ENCODE measurements at places on chromosomes 2 and 18. TPM values are rescaled to one million over a fixed set of nuclear protein-coding genes. Genes with fewer than 3 reads are reported as not detected.

Gene MC5R
- not detected for total RNA-seq

Gene DNAJC5G
- not detected for total RNA-seq

DNA sequence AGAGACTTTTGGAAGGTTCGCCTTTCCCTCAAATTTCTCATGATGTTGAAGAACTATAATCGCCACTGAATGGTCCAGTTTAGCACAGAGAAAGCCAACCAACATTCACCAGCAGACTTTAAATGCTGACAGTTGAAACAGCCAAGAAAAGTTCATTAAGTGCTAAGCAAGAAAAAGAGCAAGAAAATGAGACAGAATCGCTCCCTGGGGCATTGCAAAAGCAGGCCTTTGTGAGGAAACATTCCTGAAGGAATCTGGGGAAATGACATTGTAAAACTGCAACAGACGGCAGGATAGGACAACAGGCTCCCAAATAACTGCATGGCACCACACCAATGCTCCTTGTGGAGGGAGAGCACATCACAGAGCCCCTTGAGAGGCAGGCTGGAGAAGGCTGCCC is 269.3 kb upstream of the ID2 start:
- no peak overlapping the region for H3K27ac ChIP-seq
- no peaks in the 10 kb centered on the region for H3K27me3 ChIP-seq
- DNase-seq, result no peak
- H3K36me3 ChIP-seq, result no peaks in the 10 kb centered on the region

GRCh38 chr2:12819103-12819475 is 102.4 kb downstream of the TRIB2 start:
- H3K4me3 ChIP-seq, result no peak overlapping the region
- H3K4me1 ChIP-seq, result no peaks in the 10 kb centered on the region
- H3K27ac ChIP-seq, result peak overlapping the region; percentile 38
- H3K36me3 ChIP-seq, result no peaks in the 10 kb centered on the region

DNA sequence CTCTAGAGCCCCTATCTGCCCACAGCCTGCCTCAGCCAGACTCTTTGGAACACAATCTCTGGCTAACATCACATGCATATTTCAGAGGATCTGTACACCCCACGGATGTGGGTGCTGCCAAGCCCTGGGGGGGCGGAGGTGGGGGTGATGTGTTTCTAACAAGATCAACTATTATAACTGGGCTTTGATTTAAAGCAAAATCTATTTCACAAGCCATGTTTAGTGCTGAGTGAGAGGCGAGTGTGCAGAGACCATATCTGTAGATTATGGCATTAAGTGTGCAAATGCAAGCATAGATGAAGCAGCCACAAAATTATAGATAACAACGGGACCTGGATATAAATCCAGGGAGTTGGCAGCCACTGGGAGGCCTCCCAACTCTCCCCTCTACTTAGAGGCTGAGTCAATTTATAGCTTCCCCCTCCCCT is 135.8 kb upstream of the SMAD2 start:
- no peak overlapping the region for H3K27ac ChIP-seq
- DNase-seq, result no peak
- no peaks in the 10 kb centered on the region for H3K36me3 ChIP-seq
- no peaks in the 10 kb centered on the region for H3K27me3 ChIP-seq
- H3K4me3 ChIP-seq, result no peak overlapping the region

GRCh38 chr2:186205254-186205911 is 280.7 kb upstream of the ZC3H15 start:
- no peak for DNase-seq
- H3K27me3 ChIP-seq, result no peaks in the 10 kb centered on the region
- no peak overlapping the region for H3K4me3 ChIP-seq
- H3K36me3 ChIP-seq, result no peaks in the 10 kb centered on the region
- H3K27ac ChIP-seq, result no peak overlapping the region

DNA sequence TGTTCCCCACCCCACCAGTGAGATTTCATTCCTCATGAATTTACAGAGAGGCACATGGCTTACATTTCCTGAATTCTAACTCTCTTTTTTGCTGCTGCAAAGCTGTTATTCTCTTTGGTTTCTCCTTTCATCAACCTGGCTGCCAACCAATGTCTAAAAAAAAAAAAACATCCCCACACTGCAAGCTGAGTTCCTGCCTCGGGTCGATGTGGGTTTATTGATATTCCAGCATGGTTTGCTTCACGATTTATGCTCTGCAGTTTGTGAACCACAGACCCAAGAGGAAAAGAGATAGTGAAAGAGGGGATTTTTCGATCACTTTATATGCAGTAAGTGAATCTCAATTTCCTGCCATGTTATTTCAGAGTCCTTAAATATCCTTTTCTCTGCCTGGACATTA is 363.6 kb downstream of the LPIN1 start:
- H3K36me3 ChIP-seq, result no peaks in the 10 kb centered on the region
- H3K4me3 ChIP-seq, result no peak overlapping the region
- H3K27me3 ChIP-seq, result no peaks in the 10 kb centered on the region
- no peak for DNase-seq

GRCh38 chr2:27202854-27203253 is 9.0 kb upstream of the ATRAID start:
- no peak overlapping the region for H3K27ac ChIP-seq
- no peaks in the 10 kb centered on the region for H3K27me3 ChIP-seq
- no peaks in the 10 kb centered on the region for H3K36me3 ChIP-seq
- no peaks in the 10 kb centered on the region for H3K4me1 ChIP-seq
- DNase-seq, result no peak
- no peak overlapping the region for H3K4me3 ChIP-seq

DNA sequence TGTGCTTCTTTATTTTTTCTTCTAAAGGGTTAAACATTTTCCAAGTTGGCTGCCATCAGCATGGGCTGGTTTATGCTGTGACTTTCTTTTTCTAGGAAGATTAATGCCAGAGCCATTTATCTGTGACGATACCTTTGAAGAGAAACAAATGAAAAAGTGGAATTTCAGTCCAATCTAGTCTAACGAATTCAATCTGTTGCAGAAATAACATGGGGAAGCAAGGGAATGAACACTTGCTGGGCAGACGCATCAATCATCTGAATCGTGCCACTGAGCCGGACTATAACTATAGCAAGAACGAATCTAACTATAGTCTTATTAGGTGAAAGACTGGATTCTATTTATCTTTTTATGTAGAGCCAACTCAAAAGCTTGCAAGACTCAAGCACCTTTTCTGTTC is 66.2 kb downstream of the CD8B2 start:
- H3K27ac ChIP-seq, result no peak overlapping the region
- no peaks in the 10 kb centered on the region for H3K4me1 ChIP-seq
- H3K27me3 ChIP-seq, result no peaks in the 10 kb centered on the region
- H3K4me3 ChIP-seq, result no peak overlapping the region
- DNase-seq, result no peak

Data from Peyer's patch (tissue), 4 donors.